ENCODE measurements at places on chromosomes 11 and 22. TPM values are rescaled to one million over a fixed set of nuclear protein-coding genes. Genes with fewer than 3 reads are reported as not detected.

Gene OR52B4
- not detected for total RNA-seq

Gene BATF2
- total RNA-seq = 1.7 TPM

Gene SLC29A2
- total RNA-seq = 1.7 TPM

Gene ALDH3B2
- total RNA-seq = not detected

Gene MFRP
- not detected for total RNA-seq

Gene KRTAP5-1
- not detected for total RNA-seq

Gene CYP2D6
- 0.48 TPM for total RNA-seq

Gene OR8D4
- total RNA-seq = not detected

Gene OOSP4A
- not detected for total RNA-seq

Gene BARX2
- not detected for total RNA-seq

Gene INPP5J
- total RNA-seq = 0.52 TPM

Gene PARVG
- total RNA-seq = 14.7 TPM

Gene SCUBE1
- 0.79 TPM for total RNA-seq

Gene CCDC82
- 28.5 TPM for total RNA-seq

Gene TENM4
- 5.6 TPM for total RNA-seq

Gene SRSF8
- 36.2 TPM for total RNA-seq

Gene NXPE4
- total RNA-seq = not detected

Gene FXYD6
- total RNA-seq = 62.8 TPM

Gene RFPL1
- total RNA-seq = not detected

Gene MRGPRX4
- total RNA-seq = not detected

Gene C22orf42
- total RNA-seq = not detected

Gene TUBA8
- 2.3 TPM for total RNA-seq

Gene PATL1
- total RNA-seq = 24.2 TPM

Gene CYTH4
- 31.7 TPM for total RNA-seq

Gene MLC1
- 0.19 TPM for total RNA-seq
